ENCODE measurements at places on chromosomes 12 and 14.

DNA sequence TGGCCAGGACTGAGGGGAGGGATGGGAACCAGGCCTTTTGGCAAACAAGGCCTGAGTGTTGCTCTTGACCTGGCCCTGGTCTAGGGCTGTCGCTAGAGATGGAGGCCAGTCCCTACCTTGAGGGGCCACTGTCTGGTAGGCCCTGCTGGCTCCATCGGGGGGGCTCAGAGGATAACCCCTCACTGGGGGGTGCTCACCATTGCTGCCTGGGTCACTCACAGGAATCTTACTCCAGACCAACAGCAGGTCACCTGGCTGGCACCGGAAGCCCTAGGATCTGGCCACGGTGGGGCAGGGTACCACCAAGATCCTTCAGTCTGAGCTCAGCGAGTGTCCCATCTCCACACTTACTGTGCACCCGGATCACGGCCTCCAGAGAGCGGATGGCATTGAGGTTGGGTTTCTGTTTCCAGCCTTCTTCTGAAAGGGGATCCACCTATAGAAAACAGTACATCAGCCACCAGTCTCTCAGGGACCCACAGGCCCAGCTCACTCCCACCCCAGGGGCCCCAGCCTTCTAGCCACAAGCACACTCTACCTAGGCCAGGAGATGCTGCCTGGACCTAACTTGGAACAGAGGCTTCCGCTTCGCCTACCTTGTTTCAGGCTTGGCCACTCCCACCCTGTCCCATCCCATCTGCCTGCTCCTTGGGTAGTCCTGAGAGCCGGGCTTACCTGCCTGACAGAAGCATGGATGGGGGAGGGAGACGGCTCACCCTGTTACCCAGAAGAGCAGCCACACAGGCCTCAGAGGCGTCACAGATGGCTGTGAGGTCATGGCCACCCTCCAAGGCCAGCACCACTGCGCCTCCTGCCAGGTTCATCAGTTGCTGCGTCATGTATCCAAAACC, 12.2 kb downstream of the SLC48A1 start:
- no peak for DNase-seq

- no peak for DNase-seq
Measured at GRCh38 chr12:102503056-102503681, 22.8 kb upstream of the IGF1 start.

- DNase-seq: no peak
Measured at GRCh38 chr14:39109893-39110715, 4.0 kb upstream of the GEMIN2 start.

GRCh38 chr14:73502017-73502619, 11.4 kb downstream of the RIOX1 start:
- no peak for DNase-seq

- no peak for DNase-seq
Measured at GRCh38 chr12:96534339-96534738, 45.0 kb downstream of the CFAP54 start.

DNA sequence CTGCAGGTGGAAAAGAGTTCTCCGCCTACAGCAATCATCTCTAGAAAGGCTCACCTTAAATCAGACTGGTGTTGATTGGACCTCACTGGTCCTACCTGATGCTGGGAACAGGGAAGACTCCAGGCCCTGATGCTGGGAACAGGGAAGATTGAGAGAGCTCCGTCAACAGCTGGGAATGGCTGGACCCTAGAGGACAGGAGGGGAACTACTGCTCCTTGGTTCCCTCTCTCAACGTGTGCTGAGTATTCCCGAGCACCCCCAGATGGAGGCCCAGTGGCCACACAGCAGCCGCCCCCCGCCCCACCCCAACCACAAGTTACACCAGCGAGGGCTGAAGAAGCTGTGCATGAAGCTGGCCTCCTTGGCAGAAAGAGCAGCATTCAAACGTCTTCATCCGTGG, 240.3 kb downstream of the SLC15A4 start:
- DNase-seq: no peak

GRCh38 chr12:117034701-117035151, 64.5 kb downstream of the TESC start:
- DNase-seq: no peak

DNA sequence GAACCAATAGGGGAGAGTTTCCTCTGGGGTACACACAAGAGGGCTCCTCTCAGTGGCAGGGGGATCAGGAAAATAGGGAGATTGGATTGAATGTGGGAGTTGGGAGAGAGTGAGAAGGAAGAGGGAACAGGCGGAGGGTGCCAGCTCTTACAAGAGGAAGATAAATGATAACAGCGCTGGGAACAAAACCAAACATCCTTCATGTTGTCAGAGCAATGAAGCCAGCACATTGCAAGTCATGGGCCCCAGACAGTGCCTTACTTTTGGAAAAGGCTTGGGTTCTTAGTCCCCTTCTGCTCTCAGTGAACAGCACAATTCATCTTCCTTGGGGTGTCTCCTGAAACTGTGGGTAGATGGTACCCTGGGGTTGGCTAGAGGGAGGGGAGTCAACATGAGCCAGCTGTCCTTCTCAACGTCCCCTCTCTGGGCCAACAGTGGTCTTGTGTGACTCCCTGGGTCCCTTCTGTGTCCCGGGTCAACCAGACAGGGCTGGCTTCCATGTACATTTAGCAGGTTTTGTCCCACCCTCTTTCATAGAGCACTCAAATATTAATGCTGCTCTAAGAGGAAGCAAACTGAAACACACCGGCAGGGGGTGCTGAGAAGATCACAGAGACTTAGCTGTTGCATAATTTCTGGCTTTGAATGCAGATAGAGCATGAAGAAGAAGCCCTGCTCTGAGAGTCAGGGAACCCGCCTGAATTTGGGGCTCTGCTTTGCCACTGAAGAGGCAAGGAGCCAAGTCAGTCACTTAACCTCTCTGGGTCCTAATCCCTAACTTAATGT, 138.5 kb downstream of the ESRRB start:
- DNase-seq: peak; percentile 29

GRCh38 chr12:754473-754820, 2.1 kb downstream of the WNK1 start:
- DNase-seq: peak; percentile 33

DNA sequence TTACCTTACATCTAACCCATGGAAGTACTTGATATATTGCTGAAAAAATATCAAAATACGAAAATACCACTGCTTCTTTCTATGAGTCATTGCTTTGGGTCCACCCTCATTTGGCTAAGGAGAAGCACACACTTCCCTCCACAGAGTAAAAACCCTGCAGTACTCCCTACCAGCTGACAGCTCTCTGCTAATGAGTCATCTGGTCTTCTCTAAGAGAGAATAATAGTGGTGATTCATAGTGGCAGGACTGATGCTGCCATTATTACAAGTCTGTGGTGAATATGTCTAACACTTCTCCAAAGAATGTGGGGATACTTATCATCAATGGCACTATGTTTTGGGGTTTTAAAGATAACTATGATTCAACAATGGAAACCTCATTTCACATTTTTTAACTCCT, 90.7 kb downstream of the PPFIA2 start:
- no peak for DNase-seq

DNA sequence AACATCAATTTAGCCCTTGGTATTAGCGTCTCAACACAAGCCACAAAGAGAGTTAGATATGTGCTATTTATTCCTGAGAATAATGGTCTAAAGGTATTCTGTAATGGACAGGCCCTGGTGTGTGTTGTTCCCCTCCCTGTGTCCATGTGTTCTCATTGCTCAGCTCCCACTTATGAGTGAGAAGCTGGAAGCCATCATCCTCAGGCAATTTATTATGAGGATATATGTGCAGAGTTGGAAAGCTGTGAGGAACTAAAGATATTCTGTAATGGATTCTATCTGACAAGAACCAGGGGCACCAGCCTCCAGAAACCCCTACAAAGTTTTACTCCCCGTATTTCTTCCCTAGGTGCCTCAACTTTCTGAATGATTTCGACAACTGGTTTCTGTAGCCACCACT, 210.8 kb downstream of the GRIN2B start:
- no peak for DNase-seq

- DNase-seq: no peak
Measured at GRCh38 chr14:99650189-99650588, 5.3 kb downstream of the HHIPL1 start.

DNA sequence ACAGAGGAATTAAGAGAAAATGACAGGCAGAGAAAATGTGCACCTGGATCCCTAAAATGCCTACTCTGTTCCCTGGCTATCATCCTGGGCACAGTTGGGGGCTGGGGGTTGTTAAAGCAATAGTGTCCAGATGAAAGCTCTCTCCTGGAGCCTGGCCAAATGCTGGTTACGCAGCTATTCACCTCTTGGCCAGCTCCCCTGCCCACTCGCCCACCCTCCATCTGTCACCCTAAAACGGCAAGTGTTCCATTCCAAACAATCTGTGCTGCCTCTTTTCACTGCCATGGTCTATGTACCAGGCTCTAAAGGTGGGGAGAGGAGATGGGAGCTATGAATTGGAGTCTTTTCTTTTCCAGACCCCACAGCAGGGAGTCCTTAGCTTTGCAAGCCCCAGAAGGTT, 24.7 kb upstream of the NPFF start:
- DNase-seq: no peak

DNA sequence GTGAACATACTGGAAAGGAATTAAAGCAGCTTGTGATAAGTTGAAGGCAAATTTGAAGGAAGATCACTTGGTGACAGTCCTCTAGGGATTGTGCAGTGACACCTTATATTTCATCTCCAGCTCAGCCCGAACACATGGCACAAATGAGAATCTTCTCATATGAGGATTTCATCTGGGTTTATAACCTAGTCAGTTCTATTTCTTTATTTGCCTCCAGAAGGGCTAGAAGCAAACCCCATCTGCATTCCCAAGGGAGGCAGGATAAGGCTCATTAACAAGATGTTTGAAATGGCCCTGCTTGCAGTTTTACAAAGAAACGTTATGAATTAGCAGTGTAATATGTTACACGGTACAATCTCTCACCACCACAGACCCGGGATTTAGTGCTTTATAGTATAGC, 90.7 kb upstream of the KRR1 start:
- no peak for DNase-seq

DNA sequence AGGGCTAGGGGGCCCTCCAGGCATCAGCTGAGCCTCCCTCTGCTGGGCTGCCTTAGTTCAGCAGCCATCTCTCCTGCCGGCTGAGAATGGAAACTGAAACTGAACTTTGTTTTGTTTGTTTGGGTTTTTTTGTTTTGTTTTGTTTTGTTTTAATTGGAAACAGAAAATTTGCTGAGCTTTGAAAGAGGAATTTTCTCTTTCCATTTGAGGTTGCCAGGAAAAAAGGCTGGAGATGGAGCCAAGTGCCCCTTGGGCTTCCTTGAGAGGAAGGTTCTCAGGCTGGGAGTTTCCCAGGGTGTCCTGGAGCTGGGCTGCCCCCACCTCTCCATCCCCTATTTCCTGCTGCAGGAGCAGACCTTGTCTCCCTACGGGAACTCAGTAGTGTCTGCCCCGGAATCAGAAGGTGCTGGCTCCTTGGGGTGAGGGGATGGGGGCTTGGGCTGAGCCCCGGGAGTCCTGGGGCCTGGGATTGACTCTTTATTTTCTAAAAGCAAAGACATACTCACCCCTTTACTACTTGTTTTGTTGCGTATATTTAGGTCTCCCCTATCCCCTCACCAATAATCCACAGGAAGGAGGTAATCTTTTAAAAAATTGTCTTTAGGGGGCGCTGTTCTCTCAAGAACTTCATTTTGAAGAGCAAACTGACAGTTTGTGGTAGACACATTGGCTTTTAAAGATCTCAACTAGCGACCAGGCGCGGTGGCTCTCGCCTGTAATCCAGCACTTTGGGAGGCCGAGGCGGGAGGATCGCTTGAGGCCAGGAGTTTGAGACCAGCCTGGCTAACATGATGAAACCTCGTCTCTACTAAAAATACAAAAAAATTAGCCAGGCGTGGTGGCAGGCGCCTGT, 21.3 kb upstream of the OASL start:
- peak; percentile 83 for DNase-seq

DNA sequence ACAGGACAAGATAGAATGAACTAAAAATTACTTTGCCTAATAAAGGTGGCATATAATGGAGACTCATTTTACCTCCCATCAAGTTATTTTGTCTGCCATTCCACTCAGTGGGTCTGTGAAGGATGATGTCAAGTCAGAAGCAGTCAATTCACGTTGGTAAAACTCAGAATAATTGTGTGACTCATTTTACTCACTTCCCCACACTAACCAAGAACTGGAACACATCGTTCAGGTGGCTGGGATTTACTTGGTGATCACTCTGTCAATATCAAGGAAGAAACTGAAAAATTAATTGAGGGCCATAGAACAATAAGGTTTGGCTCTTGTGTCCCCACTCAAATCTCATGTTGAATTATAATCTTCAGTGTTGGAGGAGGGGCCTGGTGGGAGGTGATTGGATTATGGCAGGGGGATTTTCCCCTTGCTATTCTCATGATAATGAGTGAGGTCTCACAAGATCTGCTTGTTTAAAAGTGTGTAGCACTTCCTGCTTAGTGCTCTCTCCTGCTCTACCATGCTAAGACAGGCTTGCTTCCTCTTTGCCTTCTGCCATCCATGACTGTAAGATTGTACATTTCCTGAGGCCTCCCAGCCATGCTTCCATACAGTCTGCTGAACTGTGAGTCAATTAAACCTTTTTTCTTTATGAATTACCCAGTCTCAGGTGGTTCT, 35.7 kb upstream of the GTF2A1 start:
- no peak for DNase-seq

- DNase-seq: no peak
Measured at GRCh38 chr12:79648881-79649280, 41.9 kb downstream of the PAWR start.

GRCh38 chr12:87794854-87795253, 234.3 kb downstream of the C12orf50 start:
- DNase-seq: no peak

DNA sequence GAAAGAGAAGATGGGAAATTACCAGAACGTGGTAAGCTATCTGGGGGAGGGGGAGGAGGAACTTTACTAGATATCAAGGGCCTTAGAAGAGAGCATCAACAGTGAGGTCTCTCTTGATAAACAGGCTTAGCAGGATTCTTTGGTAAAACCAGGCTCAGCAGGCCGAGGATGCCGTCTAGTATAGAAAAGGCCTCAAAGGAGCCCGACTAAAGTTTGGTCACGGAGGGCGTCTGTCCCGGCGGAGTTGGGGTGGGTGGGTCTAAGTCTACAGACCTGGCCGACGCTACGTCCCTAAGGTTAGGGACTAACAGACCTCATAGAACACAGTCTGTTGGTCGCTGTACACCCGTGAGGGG, 538 bp upstream of the TIGAR start:
- DNase-seq: no peak

- peak; percentile 39 for DNase-seq
Measured at GRCh38 chr12:25557830-25558436, 4.8 kb upstream of the LMNTD1 start.

GRCh38 chr12:57261428-57261865, 10.5 kb upstream of the STAC3 start:
- no peak for DNase-seq

- DNase-seq: no peak
Measured at GRCh38 chr12:32265951-32266350, 133.4 kb upstream of the FGD4 start.

DNA sequence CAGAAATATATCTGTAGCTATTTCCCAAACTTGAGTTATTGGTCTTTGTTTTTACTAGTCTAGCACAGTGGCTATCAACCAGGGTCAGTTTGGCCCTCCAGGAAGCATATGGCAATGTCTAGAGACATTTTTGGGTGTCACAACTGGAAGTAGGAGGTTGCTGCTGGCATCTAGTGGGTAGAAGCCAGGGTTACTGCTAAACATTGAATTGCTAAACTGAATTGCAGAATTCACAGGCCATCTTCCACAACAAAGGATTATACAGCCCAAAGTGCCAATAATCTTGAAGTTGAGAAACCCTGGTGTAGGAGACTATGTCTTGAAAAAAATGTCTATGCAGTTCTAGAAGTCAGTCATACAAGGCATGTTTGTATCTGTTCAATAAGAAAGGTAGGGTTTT, 27.7 kb downstream of the ARHGAP5 start:
- DNase-seq: no peak

Data from activated CD8-positive, alpha-beta T cell treated with anti-CD3 and anti-CD28 coated beads, Interleukin-2, amount 10 ng/mL, durations not matched to agents 7 days and 5 days (primary cell).